Stimulated activated CD8-positive, alpha-beta memory T cell treated with anti-CD3 and anti-CD28 coated beads, Interleukin-12 subunit alpha, Interleukin-12 subunit beta, amount 100 ng/mL, for 1 hour (primary cell): ENCODE measurements at places on chromosomes 5 and 9.

DNA sequence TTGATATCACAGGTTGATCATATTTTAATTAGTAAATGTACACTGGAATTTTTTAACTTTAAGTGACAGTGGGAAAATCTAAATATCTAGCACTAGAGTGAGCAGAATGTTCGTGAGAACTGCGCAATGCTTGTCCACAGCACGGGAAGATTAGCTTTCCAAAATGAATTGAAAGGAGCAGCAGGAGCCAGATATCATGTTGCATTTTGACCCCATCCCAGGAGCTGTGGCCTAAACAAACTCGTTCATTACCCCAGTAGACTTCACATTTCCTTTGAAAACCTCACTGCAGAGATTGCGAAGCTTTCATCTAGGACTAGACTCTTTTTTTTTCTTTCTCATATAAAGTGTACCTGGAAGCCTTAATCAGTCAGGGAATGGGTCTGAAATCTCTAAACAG lies 525.8 kb downstream of the CTNND2 start:
- DNase-seq: no peak

DNA sequence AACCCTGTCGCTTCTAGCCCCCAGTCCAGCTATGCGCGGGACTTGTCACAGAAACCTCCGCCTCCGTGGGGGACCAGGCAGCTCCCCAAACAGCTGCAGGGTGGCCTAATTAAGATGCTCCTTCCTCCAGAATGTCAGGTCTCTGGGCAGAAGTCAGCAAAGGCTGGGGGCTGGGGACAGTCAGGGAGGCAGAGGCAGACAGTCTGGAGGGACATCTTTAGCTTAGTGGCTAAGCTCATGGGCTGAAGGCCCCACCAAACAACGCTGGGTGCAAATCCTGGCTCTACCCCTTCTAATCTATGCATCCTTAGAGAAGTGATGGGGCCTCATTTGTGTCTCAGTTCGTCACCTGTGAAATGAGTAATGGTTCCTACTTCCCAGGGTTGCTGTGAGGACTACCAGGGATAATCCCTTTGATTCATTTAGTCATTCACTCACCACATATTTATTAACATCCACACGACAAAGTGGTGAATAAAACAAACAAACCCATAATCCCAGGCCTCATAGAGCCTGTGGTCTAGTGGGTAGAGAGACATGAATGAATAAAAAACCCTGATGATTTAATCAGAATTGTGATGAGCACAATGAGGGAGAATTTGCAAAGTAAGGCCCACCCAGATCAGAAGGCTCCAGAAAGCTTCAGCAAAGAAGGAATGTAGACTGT lies 20.2 kb upstream of the MED27 start:
- no peak for DNase-seq

DNA sequence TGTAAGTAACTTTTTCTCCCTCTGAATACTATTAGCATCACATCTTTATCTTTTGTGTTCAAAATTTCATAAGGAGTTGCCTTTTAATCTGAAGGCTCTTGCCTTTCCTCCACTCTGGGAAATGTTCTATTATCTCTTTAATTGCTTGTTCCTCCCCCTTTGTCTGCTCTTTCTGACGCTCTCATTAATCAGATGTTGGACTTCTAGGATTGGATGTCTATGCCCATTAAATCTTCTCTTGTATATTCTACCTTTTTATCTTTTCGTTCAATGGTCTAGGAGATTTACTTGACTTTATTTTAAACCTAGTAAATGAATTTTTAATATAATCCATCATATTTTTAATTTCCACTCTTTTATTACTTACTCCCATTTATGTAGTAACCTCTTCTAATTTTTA lies 76.7 kb downstream of the MARCHF3 start:
- DNase-seq: no peak

GRCh38 chr5:65142511-65143011 lies 339.2 kb downstream of the ADAMTS6 start:
- no peak for DNase-seq

GRCh38 chr5:118598311-118598710 lies 390.0 kb downstream of the DTWD2 start:
- no peak for DNase-seq

DNA sequence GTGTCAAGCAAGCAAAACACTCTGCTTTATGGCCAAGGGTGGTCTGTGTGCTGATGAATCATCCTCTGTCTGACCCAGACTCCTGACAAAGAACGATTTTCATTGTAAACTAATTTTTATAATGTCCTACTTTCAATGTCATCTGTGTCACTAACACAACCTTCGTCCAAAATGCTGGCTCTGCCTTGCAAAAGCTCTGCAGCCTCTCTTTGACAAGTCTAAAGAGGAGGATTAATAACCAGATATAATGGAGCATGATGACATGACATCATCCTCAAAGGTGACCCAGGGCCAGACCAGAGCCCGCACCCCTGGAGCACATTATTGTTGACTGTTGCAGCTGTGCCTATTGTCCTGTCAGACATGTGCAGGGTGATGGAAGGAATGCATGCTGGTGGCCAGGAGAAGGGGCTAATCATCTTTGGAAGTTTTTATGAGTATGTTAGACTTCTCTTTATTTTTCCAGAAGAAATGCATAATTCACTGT lies 589.4 kb downstream of the NR2F1-AS1 start:
- DNase-seq: no peak

GRCh38 chr5:136020383-136021015 lies 8.3 kb upstream of the TGFBI start:
- DNase-seq: no peak

GRCh38 chr9:134391319-134392231 lies 65.3 kb downstream of the RXRA start:
- DNase-seq: peak; percentile 40

GRCh38 chr5:22910523-22910922 lies 57.4 kb upstream of the CDH12 start:
- DNase-seq: no peak

GRCh38 chr5:11293523-11293922 lies 532.5 kb upstream of the DAP start:
- DNase-seq: no peak

GRCh38 chr5:14416621-14417275 lies 164.8 kb upstream of the OTULINL start:
- no peak for DNase-seq

DNA sequence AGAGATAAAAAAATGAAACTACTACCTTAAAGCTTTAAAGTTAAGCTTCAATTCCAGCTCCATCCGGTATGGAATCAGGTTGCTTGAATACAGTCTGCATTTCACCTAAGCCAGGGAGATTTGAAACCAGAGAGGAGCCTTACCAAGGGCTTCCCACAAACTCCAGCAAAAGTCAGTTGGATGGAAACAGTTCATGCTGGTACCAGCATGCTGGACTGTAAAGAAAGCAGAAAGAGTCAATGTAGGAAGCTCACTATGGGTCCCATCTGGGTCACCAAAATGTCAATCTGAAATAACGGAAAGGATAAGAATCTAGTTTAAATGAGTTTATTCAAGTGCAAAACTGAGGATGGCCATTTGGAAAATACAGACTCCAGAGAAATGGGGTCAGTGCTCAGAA lies 65.3 kb downstream of the CDO1 start:
- DNase-seq: no peak

DNA sequence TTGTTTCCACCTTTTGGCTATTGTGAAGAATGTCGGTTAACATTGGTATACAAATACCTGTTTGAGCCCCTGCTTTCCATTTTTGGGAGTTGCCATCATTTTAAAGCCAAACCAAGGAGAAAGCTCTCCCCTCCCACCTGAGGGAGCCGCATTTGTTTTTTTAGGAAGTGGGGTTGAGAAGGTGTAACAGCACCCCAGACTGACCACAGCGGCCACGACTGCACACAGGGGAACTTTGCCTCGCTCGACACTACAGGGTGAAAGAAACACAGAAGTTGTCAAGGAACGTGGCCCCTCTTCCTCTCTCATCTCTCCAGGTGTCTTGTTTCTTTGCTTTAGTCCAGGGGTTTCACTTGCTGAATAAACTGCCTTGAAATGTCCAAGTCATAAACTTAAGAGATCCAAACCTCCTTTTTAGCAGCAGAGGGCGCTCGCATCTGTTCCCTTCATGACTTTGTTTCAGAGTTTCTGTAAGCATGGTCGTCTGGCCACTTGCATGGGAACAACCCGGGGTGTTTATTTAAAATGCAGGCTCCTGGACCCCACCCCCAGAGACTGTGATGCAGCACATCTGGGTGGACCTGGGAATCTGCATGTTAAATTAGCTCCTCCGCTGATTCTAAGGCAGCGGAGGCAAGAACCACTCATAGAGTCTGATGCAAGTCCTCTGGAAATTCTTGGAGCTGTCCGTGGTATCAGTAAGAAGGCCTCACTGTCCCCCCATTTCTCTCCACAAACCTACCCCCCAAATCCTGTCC lies 2.1 kb upstream of the TTLL11 start:
- peak; percentile 33 for DNase-seq

DNA sequence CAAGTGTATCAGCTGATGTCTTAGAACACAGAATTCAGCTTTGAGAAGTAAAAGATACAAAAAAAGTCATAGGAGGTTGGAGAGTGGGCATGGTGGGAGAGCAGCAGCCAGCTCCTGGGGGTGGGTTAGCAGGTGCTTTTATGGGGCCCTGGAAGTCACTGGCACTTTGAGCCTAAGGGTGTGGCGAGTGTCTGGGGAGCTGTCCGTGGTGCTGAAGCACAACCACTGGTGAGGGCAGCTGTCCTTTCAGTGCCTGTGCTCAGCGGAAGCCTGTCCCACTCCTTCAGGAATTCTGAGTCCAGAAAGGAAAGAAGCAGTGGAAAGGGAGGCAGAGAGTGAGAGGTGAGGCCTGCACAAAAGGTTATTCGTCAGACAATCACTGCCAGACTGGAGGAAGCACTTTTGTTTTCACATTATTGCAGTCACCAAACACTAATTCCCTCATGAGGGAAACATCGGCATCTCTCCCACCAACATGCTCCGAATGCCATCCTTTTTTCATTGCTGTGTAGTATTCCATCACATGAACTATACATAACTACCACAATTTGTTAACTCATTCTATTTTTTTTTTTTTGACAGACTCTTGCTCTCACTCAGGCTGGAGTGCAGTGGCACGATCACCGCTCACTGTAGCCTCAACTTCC lies 59.4 kb upstream of the RAPGEF1 start:
- peak; percentile 30 for DNase-seq

DNA sequence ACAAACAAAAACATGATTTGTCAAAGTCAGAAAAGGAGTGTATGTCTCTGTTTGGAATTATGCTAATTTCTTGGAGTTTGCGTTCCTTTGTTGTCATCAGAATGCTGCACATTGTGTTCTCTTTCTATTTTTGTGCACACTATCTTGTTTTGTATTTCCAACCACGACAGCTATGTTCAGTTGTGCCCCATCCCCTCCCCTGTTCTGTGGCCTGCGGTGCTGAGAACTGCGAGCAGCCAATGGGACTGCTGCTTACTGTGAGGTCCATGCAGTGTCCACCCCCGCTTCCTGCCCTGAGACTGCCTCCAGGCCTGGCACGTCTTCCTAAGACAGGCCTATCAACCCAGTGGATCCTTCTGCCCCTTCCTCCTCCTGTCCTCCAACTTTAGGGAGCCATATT lies 76.8 kb downstream of the PALM2AKAP2 start:
- no peak for DNase-seq

- no peak for DNase-seq
Measured at GRCh38 chr9:77844415-77844814, 187.2 kb downstream of the GNAQ start.

- no peak for DNase-seq
Measured at GRCh38 chr9:17613758-17614157, 34.9 kb downstream of the SH3GL2 start.

DNA sequence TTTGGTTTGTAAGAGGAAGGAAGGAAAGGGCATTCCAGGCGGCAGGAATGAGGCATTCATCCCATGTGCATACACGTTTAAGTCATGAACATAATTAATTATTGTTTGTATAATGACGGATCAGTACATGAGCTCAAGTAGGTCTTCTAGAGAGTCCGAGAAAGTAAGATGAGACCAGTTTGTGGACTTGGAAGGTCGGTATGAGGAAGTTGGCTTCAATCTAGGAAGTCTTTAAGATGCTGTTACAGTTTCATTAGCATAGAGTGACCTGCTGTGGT lies 2.1 kb downstream of the GTF3C4 start:
- DNase-seq: no peak

GRCh38 chr9:120878188-120879130 lies 1.5 kb upstream of the PHF19 start:
- no peak for DNase-seq

GRCh38 chr5:126309860-126310259 lies 113.3 kb upstream of the GRAMD2B start:
- DNase-seq: no peak

DNA sequence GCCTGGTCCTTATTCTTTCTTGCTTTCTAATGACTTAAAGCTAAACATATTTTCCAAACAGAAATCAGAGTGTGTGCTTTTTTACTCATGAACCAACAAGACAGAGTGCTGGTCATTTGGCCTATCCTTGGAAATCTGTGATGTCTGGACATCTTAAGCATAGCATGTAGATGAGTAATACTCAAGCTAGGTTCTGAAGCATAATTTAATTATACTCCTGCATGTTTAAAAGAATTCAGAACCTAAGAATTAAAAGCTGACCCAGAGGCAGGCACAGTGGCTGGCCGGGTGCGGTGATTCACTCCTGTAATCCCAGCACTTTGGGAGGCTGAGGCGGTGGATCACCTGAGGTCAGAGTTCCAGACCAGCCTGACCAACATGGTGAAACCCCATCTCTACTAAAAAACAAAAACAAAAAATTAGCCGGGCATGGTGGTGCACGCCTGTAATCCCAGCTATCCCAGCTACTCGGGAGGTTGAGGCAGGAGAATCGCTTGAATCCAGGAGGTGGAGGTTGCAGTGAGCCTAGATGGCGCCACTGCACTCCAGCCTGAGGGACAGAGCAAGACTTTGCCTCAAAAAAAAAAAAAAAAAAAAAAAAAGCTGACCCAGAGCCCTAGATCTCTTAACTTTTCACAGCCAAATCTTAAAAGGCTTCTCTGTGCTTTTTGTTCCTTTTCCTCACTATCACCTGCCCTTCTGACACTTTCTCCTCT lies 16.2 kb upstream of the TJP2 start:
- no peak for DNase-seq

GRCh38 chr9:70228611-70229010 lies 30.2 kb upstream of the SMC5 start:
- no peak for DNase-seq

GRCh38 chr5:150734579-150735384 lies 24.0 kb downstream of the DCTN4 start:
- DNase-seq: no peak

DNA sequence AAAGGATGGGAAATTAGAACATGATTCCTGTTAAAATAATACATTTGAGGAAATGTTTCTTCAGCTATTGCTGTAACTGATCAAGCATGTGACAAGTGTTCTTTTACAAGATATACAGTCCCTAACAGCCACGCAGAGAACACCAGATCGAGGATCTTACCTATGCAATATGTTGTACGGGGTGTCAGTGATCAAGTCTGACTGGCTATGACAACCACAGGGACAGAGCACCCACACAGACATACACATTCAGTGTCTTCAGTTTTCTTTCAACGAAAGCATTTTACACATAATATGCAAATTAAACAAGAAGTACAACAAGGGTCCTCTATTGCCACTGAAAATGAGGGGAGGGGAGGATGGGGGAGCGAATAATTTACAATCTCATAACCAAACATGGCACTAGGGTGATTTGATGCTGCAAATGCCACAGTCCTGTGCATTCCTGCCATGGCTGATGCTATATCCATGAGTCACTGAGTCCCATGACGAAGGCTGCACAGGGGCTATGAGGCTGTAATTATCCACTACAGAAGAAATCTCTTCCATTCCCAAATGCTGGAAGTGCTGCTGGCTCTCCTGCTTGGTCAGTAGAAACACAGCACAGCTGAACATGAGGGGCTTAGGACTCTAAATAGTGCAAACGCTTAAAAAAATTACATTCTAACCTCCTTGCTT lies 118.2 kb downstream of the KLHL3 start:
- no peak for DNase-seq

GRCh38 chr5:14441641-14442040 lies 140.0 kb upstream of the OTULINL start:
- DNase-seq: no peak
